ENCODE measurements at places on chromosomes 7 and 10.

- DNase-seq, result no peak
Measured at GRCh38 chr7:44103923-44104859, at the start of gene AEBP1. TSS of gene AEBP1 (plus strand) at chr7:44104345. CDS start at chr7:44104666, 321 bp downstream.

- no peak for DNase-seq
Measured at GRCh38 chr7:149220534-149220933, 18.9 kb upstream of the ZNF212 start.

DNA sequence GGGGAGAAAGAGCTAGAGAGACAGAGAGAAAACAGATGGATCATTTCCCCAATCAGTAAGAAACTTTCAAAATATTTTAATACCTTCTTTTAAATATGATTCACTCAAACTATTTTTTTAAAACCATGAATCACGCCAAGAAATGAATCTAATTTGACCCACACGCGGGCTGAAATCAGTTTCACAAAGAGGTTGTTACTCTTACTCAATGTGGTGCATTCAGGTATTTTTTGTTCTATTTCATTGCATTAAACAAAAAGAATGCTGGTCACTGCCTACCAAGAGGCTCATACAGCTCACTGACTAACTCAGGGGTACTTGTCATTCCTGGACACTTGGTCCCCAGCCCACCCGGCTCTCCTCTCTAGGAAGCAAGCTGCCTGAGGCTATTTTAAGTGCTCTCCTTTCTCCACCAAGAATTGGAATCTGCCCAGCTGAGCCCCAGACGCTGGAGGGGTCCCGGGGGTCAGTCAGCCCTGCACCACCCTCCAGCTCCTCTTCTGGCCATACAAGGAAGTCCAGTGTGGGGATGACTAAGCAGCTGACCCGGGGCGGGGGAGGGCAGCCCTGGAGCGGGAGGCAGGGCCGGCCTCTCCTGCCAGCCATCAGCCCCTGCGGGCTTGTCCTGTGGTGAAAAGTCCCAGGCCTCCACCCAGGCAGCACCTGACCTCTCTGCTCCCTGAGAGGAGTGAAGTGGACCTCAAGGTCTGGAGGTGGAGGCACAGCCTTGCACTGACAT, 21.7 kb upstream of the PFKP start:
- DNase-seq, result no peak

- no peak for DNase-seq
Measured at GRCh38 chr7:151657173-151657572, 137.5 kb upstream of the RHEB start.

DNA sequence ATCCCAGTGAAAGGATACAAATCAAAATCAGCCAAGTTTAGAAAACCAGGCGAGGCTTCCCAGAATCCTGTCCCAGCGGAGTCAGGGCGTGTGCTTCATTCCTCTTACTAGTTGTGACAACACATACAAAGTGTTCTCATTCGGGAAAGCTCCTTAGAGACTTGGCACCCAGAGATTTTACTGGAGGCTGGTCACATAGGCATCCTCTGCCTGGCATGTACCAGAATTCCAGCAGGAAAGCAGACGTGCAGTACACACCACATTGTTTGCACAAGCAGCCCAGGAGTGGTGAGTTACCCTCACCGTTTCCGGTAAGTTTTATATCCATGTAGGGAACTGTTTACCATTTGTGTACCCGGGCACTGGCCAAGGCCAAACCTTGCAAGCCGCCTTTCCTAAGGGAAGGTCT, 34.9 kb downstream of the MMRN2 start:
- no peak for DNase-seq

DNA sequence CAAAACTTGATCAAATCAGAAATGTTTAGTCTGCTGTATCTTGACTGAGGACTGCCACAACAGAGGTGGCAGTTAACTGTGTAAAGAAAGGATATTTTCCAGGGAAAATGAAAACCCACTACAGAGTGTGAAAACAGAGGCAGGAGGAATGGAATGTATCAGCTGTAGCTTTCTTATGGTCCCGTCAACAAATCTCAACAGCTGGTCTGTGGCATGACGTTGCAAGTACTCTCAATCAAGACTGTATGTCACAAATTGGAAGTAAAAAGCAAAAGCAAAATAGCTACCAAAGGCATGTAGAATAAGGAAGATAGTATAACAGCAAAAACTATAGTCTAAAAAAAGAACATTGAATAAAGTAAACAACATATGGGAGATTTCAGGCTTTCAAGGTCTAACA, 123.5 kb downstream of the KMT2C start:
- no peak for DNase-seq

DNA sequence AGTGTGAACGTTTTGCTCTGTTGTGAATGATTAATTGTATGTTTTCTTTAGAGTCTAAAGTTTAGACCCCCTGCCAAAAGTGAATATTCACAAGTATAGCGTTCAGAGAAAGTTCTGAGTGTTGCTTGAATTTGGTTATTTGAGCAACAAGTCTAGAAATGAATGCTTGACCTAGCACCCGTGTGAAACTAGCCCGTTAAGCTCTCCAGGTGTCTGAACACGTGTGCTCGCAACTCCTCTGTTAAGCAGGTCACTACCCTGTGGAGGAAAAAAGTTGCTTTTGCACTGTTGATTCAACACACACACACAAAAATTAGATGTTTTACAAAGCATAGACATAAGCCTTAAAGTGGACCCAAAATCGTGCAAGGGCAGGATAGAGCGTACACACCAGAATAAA, 78.6 kb upstream of the SAMD8 start:
- DNase-seq, result no peak

GRCh38 chr7:699476-700170, 26.9 kb upstream of the DNAAF5 start:
- no peak for DNase-seq

DNA sequence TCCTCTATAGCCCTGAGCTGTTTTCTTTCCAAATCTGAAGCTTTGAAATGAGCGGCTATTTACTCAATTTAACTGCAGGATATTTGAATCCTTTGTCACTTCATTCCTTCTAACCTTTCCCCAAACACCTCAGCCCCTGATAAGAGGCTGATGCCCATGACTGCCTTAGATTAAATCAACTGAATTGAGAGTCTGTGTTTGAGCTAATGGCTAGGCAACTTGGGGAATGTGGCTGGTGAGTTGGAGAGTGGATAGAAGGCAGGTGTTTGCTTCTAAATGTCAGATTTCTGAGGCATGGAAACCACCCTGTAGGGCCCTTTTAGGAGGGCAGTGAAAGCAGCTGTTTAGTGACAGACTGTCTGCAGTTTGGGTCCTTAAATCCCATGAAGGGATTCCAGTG, 759.9 kb downstream of the LRMDA start:
- DNase-seq, result no peak

DNA sequence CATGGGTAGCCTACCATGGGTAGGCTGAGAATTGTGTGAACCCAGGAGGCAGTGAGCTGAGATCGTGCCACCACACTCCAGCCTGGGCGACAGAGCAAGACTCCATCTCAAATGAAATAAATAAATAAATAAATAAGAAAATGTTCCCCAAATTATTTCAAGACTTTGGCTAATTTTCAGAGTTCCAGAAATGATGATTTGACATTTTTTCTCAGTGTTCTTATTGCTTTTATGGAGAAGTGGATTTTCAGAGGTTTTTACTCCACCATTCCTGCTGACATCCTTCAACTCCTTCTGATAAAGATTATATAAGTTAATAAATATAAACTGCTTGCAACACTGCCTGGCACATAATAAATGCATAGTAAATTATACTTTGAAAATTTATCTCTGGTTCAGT, 80.4 kb upstream of the PRKCQ start:
- DNase-seq, result no peak

- DNase-seq, result no peak
Measured at GRCh38 chr7:68785036-68785435, 813.2 kb upstream of the AUTS2 start.

DNA sequence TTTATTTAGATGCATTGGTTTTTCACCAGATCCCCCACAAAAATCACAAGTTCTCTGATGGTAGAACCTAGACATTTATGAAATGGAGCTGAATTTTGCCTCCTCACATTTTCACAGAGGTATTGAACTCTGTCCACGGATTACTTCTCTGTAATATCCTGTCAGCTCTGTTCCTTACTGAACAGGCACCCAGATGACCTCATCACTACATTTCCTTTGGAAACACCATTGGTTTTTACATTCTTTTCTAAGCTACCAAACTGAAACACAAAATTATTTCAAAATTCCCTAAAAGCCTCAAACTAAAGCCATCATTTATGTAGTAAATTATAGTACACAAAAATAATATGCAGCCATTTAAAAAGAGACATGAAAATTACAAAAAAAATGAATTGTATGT, 98.3 kb upstream of the KCNIP2 start:
- DNase-seq, result no peak

- no peak for DNase-seq
Measured at GRCh38 chr7:100547872-100548271, 8.9 kb downstream of the AGFG2 start.

- DNase-seq, result no peak
Measured at GRCh38 chr10:105718207-105718995, 1077.3 kb downstream of the SORCS3 start.

DNA sequence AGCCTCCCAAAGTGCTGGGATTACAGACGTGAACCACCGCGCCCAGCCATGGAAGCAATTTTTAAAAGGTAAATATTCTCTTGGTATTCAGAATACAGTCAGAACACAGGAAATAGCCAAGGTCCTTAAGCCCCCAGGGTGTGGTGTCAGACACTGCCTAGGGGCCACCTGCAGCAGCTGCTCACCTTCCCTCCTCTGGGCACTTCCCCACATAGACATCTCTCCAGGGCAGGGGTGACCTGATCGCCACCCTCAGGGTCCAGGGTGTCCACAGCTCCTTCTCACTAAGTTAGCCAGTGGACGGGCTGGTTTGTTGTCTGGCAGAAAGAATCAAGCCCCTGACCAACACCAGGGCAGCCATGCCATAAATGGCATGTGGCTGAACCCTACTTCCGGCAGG, 15.9 kb downstream of the URGCP start:
- DNase-seq, result no peak

GRCh38 chr10:72610466-72610865, 15.4 kb downstream of the MICU1 start:
- DNase-seq, result no peak

GRCh38 chr7:69981646-69982045, 383.4 kb downstream of the AUTS2 start:
- no peak for DNase-seq

DNA sequence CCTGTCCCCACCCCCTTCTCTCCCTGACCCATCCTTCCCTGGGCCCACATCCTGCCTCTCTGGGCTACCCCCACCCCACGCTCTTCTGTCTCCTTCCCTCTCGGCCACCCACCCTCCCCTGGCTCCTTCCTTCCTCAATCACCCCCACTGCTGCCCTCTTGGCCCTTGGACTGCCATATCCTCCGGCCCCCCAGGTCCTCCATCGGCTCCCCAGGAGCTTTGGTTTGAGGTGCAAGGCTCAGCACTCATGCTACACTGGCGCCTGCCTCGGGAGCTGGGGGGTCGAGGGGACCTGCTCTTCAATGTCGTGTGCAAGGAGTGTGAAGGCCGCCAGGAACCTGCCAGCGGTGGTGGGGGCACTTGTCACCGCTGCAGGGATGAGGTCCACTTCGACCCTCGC, 10.9 kb downstream of the EPHB6 start:
- no peak for DNase-seq

GRCh38 chr7:12674861-12675260, 12.6 kb upstream of the ARL4A start:
- DNase-seq, result no peak

DNA sequence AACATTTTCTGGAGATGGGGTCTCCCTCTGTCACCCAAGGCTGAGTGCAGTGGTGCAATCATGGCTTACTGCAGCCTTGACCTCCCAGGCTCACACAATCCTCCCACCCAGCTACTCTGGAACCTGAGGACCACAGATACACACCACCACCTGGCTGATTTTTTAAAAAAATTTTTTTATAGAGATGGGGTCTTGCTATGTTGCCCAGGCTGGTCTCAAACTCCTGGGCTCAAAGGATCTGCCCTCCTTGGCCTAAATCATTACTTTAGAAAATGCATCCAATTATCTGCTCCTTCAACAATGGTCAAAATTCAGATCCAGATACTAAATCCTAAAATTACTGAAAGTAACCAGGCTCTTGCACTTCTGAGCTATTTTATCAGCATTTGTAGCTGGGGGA, 55.2 kb downstream of the CTBP2 start:
- DNase-seq, result no peak

- no peak for DNase-seq
Measured at GRCh38 chr10:16948361-16948760, 131.1 kb upstream of the RSU1 start.

- no peak for DNase-seq
Measured at GRCh38 chr7:155840909-155841308, 28.6 kb upstream of the SHH start.

- DNase-seq, result no peak
Measured at GRCh38 chr7:51209426-51209825, 107.2 kb downstream of the COBL start.

DNA sequence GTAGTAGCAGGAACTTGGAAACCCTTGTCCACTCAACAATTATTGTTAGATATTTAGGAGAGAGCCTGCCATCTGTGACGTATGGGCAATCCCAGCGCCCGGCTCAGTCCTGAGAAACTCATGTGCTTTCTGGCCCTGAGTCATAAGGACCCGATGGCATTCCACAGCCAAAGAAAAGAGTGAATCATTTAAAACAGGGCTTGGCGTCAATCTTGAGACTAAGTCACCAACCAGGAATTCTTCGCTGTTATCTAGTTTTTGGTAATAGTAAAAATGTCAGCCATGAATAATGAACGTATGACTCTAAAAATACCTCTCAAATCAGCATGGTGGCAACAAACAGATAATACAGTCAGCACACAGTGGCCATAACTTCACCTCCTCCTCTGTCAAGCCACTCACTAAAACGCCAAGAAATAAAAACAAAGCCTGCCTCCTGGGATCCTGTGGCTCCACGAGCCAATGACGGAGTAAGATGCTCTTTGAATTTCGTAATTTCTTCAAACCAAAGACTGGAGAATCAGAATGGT, 140.8 kb downstream of the ADAM12 start:
- DNase-seq, result no peak

- no peak for DNase-seq
Measured at GRCh38 chr10:47412177-47412730, 28.2 kb upstream of the ZNF488 start.

DNA sequence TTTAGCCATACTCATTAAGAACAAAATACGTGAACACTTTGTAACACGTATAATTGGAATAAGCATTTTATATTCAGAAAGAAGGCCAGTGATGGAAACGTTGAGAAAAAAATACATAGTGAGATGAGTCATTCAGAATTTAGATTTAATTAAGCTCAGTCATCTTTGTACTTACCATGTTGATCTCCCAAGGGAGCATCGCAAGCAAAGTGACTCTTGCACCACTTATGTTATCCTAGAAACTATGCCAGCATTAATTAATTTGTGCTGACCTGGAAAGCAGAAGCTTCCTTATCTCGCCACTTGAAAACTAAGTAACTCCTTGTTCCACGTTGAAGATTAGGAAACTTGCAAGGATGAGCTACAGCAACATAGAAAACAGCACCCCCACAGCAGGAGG, 9.7 kb upstream of the MPP7 start:
- no peak for DNase-seq

GRCh38 chr10:75201793-75202307, 8.7 kb upstream of the VDAC2 start:
- DNase-seq, result no peak

All from activated CD4-positive, CD25-positive, alpha-beta regulatory T cell treated with anti-CD3 and anti-CD28 coated beads, Interleukin-2, amount 50 U/mL, for 72 hours (primary cell).